ENCODE measurements at places on chromosomes 3 and 15.
A peak's percentile ranks its signal among the peaks of the same experiment; 100 is the strongest.

DNA sequence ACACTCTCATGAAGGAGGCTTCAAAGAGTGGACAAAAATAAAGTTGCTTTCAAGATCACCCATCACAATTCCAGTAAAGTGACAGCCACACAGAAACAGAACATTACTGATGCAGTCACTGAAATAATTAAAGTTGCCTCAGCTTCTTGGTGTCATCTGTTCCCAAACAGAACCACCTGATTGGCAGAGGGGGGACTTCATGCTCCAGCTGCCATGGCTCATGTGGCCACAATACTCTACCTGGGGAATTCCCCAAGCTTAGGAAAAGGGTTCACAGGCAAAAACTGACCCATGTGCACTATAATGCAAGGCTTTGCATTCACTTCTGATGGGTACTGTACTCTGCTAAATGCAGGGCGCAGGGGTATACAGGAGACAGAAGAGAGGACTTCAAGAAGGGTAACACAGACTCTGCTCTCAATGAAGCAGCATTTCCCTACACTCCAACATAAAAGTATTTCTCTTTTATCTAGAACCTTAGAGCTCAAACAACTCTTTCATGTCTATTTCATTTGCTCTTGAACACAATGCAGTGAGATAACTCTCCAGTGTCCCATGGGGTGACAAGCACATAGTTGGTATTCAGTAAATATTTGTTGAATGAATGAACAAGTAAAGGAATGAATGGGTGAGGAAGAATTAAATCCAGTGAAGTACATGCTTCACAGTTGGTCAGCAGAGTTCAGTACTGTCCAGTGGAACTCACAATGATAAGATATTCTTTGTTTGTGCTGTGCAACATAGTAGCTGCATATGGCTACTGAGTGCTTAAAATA is 8.6 kb upstream of the CTNNB1 start:
- no peak for DNase-seq

DNA sequence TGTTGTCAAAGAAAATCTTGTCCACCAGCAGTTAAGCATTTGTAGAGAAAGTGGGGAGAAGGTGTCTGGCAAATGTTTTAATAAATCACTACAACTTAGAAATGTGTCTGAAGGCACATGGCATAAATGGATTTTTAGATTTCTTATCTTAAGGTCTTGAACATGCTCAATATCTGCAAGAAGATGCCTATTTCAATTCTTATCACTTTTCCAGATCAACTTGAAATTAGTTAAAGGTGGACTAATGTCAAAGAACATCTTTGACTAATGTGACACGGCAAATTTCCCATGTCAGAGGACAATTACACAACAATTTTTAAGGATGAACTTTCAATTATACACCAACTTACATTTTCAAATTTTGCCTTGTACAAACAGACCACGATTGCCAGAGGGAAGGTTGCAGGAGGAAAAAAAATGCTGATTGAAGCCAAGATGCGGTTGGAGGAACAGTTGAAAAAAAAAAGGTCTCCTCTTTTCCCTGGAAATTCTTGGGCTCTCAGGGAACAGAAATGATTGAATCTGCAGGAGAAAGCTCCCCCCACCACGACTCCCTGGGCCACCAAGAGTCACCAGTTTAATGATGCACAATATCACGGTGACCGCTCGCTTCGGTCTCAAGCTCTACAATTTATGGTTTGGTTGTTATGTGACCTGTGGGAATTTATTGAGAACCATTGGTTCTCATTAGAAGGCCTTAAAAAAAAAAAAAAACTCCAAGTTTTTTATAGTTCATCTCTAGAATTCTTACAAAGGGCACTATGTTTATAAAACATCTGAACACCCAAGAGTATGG is 507.6 kb upstream of the ADAMTS9 start:
- no peak for DNase-seq

DNA sequence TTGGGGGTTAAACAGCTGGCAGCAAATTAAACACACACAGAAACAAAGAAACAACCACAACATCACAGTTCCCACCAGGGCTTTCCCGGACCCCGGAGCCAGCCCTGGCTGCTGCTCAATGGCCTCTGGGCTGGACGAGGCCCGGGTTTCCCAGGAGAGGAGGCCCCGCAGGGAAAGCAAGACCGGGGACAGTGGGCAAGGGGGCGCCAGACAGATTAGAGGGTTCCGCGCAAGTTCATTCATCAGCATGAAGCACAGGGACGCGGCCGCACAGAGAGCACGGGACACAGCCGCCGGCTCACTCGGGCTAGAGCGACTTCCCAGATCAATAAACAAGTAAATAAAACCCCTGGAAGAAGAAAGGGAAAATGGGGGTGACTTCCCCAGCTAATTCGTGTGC is 66.4 kb upstream of the RPL32 start:
- DNase-seq = no peak

GRCh38 chr3:42071904-42072812 is 19.0 kb upstream of the TRAK1 start:
- DNase-seq = no peak

GRCh38 chr15:69375151-69375790 is 38.9 kb upstream of the KIF23 start:
- no peak for DNase-seq

GRCh38 chr15:89912145-89912673 is 543 bp downstream of the ARPIN start:
- no peak for DNase-seq

DNA sequence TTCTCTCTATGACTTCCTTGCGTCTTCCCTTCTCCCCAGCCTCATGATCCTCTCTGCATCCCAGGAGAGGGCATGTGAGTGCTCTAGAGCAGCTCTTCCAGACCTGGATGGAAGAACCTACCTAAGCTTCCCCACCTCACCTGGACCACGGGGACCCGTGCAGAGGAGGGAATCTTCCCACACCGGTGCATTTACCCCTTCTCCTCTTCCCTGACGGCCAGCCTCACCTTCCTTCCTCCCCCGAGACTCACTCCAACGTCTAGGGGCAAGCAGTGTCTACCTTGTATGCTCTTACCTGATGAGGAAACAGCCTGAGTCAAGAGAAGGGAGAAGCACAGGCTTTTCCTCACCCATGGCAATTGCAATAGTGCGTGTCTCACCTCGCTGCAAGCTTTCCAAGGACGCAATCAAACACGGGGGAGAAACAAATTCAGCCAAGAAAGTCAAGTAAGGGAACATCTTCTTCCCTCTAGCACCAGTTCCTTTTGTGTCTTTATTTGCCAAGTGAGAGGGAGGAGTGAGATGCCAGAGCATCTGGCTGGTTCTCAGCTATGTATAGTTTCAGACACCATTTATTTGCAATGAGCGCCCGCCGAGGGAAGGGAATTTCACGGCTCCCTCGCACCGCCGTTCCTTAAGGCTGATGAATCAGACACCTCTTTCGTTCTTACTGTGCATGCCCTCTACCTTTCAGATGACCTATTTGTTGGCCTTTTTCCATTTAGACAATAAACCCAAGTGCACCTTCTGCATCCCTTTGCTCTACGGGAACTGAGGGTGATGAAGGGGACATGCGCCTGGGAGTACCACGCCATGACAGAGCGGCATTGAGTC is 1.8 kb upstream of the CCR9 start:
- DNase-seq = no peak

GRCh38 chr15:40244961-40245523 is 6.2 kb downstream of the PAK6 start:
- no peak for DNase-seq

DNA sequence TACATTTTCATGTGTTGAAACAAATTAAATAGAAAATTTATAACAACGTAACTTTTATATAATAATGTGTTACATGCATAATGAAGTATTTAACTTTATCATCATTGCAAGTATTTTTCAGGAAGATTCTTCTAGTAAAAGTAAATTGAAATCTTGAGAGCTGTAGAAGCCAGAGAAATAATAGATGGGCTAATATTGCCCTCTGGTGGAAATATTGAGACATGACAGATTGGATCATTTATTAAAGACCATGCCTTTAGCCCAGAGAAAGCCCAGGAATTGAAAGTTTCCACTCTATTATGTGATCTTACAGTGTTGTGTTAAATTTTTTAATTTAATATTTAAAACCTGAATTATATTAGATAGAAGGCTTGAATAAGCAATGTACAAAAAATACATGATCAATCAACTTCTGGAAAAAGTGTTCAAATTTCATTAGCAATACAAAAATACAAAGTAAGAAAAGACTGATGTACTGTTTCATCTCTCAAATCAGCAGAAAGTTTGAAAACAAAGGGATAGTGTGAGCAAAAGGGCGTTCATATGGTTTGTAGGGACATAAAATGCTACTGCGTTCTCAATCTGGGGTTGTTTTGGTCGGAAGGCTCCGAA is 52.7 kb upstream of the SPTSSB start:
- peak; percentile 39 for DNase-seq

- peak; percentile 35 for DNase-seq
Measured at GRCh38 chr3:24237971-24238706, 256.5 kb downstream of the THRB start.

- DNase-seq = no peak
Measured at GRCh38 chr3:142549986-142550385, 28.5 kb downstream of the ATR start.

DNA sequence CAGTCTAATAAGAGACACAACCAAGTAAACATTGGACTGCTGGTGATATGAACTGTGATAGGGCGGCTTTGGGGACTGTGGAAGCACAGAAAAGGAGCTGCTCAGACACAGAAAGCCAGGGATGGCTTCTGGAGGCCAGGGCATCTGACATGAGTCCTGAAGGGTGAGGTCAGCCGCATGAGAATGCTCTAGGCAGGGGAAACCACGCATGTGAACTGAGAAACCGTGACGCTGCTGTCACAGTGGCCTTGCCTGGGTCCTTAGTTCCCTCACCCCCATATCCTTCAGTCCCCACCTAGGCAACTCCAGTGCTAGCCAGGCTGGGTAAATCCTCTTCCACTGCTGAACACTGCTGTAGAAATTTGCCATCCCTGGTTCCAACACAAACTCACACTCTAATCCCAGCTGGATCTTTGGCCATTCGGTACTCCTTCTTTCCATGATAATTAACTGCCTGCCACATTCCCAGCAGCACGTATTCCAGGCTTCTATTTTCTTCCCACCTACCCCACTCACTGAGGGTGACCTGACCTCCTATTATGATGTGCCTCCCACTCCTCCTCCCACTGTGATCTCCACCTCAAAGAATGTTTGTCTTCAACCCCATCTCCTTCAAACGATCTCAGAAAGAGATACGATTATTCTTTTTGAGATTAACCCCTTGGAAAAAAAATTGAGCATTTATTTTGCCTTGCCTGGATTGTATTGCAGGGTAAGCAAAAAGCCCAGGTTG is 31.4 kb downstream of the CRYGS start:
- no peak for DNase-seq

- no peak for DNase-seq
Measured at GRCh38 chr3:65961128-65961527, 77.6 kb downstream of the MAGI1 start.

- DNase-seq = no peak
Measured at GRCh38 chr3:117063930-117064329, 354.4 kb downstream of the TUSC7 start.

DNA sequence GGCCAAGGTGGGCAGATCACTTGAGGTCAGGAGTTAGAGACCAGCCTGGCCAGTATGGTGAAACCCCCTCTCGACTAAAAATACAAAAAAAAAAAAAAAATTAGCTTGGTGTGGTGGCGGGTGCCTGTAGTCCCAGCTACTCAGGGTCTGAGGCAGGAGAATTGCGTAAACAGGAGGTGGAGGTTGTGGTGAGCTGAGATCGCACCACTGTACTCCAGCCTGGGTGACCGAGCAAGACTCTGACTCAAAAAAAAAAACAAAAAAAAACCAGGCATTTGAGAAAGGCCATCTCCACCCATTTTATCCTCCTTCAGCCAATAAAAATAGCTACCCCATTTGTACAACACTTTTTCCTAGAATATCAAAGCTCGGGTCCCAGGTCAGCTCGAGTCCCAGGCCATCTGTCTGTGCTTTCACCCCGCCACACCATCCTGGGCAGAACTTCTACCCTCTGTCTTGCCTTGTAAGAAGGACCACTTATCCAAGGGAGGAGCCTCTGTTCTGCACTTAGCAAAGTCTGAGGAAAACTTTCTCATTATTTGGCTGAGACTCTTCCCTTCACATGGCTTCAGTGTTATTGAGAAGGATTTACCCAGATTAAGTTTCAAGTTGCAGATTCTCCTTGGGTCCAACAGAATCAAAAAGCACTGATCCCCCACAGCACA is 99.1 kb downstream of the MESD start:
- no peak for DNase-seq

GRCh38 chr15:43896543-43896942 is 69.7 kb downstream of the WDR76 start:
- DNase-seq = no peak

DNA sequence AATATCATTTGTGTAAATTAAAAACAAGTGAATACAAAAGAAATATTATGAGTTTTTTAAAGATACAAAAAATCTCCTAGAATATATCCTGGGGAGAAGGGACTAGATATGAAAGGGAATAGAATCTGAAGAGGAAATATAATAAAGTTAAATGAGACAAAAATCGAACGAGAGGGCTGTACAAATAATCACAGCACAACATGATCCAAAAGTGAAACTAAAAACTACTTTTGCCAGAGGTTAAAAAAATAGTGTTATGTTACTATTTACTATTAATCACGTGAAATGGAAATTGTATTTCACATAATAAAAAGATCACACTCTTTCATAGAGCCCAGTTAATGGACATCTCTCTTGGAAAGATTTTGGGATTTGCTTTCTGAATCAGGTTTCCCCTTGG is 28.6 kb downstream of the CGGBP1 start:
- no peak for DNase-seq

DNA sequence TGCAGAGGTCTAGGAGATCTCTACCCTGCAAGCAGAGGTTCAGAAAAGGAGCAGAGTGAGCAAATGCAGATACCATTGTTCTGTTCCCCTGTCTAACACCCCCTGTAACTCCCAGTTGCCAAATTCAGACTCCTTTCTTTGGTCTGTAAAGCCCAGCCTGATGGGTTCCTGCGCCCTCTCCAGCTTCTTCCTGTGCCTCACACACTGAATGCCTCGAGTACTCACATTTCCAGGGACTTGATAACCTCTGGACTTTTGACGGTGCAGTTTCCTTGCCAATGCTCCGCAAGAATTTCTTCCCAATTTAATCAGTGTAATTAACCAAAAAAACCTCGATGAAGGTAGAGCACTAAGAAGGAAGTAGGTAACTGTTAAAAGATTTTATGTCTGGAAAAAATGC is 19.3 kb downstream of the PDE8A start:
- no peak for DNase-seq

DNA sequence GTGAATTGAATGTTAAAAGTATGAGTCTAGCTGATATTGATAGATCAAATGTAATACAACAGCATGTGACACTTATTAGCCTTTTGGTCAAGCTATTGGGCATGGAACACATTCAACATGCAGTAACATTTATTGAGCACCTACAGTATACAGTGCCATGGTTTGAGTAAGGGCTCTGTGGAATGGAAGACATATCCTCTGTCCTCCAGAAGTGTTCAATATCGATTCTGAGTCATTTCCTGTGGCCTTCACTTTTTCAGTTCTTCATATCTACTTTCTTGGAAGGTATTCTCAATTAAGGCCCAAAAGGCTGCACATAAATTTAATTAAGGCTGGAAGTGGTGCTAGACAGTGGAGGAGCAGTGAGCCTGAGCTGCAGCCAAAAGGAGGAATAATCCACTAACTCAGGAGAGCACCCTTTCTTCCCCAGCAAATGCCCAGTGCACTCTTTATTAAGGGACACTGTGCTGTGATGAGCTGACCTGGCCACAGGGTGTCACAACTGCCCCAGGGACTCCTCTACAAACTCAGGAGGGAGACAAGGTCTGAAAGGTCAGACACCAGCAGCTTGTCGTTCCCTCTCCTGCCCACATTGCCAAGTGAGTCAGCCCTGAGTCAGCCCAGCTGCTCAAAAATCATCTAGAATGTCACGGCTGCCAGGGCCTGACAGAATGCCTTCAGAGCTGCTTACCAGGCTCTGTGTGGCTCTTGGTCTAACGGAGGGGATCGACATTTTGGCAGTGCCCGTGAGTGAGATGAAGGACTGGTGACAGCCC is 544.8 kb downstream of the AGBL1 start:
- DNase-seq = peak; percentile 69

All from CD4-positive, alpha-beta T cell treated with Interleukin-15 for 4 hours (primary cell).